ENCODE measurements at places on chromosomes 1 and 21.

GRCh38 chr1:70504821-70505193, 93.7 kb downstream of the CTH start:
- no peak for DNase-seq

DNA sequence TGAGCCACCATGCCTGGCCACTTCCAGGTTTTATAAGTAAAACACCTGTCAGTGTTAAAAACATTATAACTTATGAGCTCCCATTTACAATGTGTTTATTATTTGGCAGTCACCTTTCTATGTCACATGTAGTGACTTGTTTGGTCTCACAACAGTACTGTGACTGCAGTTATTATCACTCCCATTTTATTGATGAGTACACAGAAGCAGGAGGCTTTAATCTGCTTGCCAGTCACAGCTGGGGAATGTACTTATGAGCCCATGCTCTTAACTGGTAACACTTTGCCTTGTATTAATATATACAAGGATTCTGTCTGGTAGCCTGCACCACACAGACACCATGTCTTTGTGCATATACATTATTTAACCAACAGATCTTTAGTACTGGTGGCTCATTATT, 31.1 kb upstream of the BACH1 start:
- DNase-seq: no peak

DNA sequence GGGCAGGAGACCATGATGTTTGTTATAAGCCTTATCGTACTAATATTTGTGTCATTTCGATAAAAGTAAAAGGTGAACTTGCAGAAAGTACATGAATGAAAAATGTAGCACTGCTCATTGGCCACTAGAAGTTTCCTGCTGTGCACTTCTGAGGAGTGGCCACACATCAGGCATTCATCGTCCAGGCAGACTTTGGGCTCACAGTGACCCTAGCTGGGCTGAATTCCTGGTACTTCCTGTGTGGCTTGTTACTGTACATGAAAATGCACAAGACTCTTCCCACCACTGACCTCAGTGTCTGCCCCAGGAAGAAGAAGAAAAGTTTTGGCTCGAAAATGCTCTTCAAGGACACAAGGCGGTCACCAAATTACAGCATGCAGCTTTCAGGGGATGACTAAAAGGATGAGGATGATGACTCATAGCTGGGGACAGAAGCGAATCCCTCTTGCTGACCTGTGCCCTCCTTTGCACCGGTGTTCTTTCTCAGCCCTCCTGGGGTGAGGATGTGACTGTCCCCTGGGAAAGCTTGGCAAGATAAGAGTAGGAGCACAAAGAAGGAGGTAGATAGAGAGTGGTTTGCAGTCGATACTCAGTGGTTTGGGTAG, 252.4 kb upstream of the KAZN start:
- no peak for DNase-seq

DNA sequence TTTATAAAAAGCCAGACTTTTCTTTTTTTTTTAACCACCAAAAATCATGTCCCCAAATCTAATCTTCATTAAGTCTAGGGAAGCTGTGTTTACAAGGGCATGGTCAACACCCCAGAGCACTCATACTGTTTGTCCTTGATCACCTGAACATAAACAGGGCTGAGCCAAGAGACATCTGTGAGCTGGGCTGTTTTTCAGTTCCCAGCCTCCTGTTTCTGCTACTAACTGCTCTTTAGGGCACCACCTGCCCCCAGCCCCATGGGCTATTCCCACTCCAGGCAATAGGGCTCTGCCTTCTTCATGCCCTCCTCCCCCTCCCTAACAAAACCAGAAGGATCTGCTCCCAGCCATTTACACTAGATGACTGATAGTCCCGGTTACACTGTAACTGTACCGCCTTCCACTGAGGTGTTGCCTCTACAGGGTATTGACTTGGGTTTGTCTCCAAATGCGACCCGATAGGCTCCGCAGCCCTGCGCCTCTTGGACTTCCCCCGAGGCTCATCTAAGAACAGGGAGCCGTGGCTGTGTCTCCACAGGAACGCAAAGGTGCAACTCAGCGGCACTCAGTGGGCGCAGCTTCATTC, 11.7 kb upstream of the SLC26A9 start:
- no peak for DNase-seq

GRCh38 chr21:32674038-32674437, 53.8 kb downstream of the SYNJ1 start:
- no peak for DNase-seq

- no peak for DNase-seq
These were observed 70.3 kb downstream of the TNFSF18 start for GRCh38 chr1:172980456-172980855.

DNA sequence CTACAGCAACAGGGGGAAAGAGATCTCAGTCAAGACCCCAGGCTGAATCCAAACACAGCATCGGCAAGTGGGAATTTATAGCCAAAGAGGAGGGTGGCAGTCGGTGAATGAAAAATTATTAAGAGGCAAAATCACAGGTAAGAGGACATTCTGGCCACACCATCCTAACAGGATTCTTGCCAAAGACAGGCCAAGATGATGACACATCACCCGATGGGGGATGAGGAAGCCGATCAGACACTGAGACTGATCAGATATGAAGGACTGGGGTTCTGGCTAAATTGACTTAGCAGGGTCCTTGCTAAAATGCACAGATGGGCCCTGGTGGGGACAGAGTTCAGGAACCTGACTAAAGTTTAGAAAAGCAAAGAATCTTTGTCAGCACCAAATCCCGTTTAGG, 402.2 kb downstream of the SMYD3 start:
- no peak for DNase-seq

- DNase-seq: no peak
These were observed 425.3 kb downstream of the GPATCH2 start for GRCh38 chr1:217205578-217205977.

DNA sequence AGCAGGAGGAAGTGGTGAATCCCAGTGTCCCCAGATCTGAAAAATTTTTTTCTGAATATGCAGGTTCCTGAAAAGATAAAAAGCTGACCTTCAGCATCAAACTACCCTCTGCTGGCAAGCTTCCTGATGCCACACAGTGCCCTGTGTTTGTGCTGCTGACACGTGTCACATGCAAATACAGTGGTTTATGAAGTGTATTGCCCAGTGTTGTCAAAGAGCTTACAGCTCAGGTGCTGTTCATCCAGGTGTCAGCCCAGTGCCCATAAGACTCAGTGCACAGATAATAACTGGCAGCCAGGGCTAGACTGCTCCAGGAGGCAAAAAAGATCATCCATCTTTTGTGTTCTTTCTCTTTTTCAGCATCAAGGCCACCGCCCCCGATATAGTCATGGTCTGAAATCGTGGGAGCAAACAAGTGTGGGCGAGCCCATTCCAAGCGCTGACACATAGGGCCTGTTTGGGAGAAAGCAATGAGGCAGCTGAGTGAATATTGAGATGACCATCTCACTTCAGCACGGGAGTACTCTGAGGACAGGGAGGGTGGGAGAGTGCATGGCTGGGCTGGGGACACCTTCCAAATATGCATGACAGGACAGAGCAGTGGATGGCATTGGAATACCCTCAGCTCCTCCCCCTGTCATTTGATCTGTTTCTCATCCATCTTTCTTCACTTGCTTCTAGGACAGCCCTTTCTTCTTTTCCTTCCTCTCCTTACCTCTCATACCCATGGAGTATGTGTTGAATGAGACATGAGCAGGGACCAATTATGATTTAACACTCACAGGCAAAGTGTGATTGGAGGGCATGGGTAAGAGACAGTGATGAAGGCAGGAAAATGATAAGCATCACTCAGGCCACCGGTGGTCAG, 6.4 kb upstream of the KCNK1 start:
- peak; percentile 13 for DNase-seq

DNA sequence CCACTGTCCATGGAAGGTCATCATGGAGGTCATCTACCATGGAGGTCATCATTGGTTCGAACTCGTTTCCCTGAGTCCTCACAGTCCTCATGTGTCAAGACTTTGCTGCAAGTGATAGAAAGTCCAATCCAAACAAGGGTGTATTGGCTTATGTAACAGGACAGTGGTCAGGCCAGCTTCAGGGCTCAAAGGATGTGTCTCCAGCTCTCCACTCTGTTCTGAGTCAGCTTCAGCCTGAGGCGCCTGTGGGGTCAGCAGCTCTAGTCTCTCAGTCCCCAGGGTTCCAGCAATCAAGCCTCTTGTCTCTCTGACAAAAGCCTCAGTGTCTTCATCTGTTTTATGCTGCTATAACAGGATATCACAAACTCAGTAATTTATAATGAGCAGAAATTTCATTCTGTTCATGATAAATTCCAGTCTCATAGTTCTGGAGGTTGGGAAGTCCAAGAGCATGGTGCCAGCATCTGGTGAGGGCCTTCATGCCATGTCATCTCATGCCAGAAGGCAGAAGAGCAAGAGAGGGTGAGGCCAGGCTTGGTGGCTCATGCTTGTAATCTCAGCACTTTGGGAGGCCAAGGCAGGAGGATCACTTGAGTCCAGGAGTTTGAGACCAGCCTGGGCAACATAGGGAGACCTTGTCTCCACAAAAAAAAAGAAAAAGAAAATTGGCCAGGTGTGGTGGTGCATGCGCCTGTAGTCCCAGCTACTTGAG, 19.5 kb downstream of the A3GALT2 start:
- peak; percentile 25 for DNase-seq

DNA sequence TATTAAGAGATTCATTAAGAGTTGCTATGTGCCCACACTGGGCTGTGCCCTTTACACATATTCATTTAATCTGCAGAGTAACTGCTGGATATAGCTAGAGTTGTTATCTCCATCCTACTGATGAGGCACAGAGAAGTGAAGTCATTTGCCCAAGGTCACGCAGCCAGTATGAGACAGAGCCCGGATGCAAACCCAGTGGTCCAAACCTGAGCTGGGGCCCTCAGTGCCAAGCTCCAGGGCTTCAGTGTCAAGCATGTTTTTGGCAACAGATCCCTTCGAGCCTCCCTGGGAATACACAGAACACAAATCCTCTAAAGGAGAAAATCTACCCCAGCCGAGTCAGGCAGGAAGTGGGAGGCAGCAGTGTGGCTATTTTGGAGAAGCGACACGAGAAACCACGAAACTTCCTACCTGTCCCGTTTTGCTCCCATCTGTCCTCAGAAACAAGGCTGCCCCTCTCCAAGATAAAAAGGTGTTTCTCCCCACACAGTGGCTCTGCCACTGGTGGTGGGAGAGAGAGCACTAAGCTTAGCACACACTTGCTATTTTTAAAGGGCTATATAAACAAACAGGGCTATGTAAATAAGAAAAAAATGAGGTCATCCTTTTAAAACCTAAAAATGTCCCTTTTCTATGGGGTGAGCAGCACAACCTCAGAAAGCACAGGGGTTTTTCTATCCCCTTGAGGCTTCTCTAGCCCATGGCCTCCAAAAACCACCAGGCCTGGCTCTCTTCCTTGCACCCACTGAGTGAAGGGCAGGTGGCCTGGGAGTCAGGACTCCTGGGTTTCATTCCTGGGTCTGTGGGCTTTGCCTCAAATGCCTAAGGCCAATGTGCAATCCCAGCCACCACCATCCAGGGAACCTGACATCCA, 138.6 kb upstream of the EDN2 start:
- DNase-seq: no peak

GRCh38 chr1:245277276-245277675, 122.5 kb downstream of the KIF26B start:
- DNase-seq: no peak

- no peak for DNase-seq
These were observed 683.4 kb downstream of the PTPRC start for GRCh38 chr1:199322278-199322677.

- DNase-seq: no peak
These were observed 12.2 kb upstream of the FAM167B start for GRCh38 chr1:32234792-32235191.

- no peak for DNase-seq
These were observed 38.9 kb upstream of the ADARB1 start for GRCh38 chr21:45035477-45035848.

DNA sequence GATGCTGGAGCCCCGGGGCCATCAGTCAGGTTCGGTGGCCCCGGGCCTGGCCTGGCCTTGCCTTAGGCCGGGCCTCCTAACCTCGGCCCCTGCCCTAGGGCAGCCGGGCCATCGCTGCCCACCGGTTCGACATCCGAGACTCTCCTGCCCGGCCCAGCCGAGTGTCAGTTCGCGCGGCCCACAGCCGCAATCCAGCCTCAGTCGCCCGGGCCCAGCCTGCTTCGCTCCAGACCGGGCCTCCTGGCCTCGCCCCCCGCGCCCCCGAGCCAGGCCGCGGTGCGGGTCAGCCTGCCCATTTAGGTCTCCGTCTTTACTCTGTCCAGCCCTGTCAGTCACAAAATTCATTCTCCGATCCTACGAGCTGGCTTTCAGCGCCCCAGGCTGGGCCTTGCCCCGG, 777 bp downstream of the LRRC41 start:
- DNase-seq: no peak

DNA sequence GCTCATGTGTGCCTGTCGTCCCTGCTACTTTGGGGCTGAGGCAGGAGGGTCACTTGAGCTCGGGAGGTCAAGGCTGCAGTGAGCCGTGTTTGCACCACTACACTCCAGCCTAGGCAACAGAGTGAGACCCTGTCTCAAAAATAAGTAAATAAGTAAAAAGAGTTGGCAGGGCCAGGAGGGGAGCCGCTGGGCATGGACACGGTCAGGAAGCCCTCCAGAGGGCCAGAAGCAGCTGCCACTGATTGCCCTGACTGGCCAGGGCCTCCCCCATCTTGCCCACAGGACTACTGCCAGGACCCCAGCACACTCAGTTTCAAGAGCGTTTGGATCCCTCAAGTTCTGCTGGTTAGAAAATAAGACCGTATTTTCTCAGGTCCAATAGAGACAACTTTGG, 112.2 kb upstream of the IPO9 start:
- DNase-seq: no peak

DNA sequence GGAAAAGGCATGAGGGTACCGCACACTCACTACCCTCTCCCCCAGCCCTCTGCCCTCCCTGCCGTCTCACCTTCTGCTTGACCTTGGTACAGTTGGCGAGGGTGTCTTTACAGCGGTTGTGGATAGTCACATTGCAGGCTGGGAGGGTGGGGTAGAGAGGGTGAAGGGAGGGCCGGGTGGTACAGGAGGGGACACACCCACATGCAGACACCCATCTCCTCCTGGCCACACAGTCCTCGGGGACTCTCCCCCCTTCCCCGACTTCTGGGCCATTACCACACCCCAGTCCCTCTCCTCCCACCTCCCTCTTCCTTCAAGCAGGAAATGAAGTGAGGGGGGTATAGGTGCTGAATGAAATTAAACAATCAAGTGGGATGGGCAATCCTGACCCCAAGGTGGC, 11.6 kb downstream of the ARHGEF2 start:
- no peak for DNase-seq

- DNase-seq: no peak
These were observed 339.1 kb downstream of the NTNG1 start for GRCh38 chr1:107479865-107480350.

GRCh38 chr1:184156521-184157393, 105.2 kb downstream of the TSEN15 start:
- DNase-seq: no peak

DNA sequence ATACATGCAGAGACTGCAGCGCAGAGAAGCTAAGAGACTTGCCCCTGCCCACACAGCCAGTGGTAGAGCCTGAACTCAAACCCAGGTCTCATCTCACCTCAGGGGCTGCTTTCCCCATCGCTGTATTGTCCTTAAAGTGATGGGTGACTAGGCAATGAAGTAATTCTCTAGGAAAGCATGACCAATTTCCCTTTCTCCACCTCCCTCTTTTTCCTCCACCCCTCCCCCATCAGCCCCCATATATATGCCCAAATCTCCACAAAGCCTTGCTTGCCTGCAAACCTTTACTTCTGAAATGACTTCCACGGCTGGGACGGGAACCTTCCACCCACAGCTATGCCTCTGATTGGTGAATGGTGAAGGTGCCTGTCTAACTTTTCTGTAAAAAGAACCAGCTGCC, at the start of gene IL24:
IL24 (plus strand) TSS at position 269 of the 400 bp plus-strand sequence. CDS start 390 bp downstream, outside the sequence.
- no peak for DNase-seq

GRCh38 chr1:46183079-46183847, 7.0 kb upstream of the P3R3URF start:
- peak; percentile 97 for DNase-seq
